ENCODE measurements at places on chromosomes 1 and 21. TPM values are rescaled to one million over a fixed set of nuclear protein-coding genes. Genes with fewer than 3 reads are reported as not detected.

The GJA4 gene
- polyA plus RNA-seq = 12.5 TPM

The SDC3 gene
- polyA plus RNA-seq = 31.2 TPM

DNA sequence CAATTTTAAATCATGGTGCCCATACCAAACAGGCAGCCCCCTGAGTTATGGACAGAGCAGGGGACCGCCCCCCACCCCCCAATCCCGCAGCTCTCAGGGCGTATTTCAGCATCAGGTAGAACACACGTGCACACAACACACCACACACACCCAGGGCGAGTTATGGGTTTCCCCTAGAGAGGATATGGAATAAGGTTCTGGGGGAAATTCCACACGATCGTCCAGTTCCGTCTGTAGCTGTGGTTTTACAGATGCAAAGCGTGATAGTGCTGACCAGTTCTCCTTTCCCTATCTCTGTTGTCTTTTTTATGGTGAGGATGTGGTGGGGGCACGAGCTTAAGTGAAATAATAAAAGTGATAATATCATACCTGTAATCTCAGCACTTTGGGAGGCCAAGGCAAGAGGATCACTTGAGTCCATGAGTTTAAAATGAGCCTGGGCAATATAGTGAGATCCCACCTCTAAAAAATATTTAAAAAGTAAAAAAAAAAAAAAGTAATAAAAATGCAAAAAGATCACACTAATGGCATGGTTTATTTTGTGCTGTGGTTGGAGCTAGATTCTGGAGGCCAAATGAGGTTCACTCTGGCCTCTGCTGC is 25.1 kb downstream of the C2CD2 start:
- DNase-seq = no peak

DNA sequence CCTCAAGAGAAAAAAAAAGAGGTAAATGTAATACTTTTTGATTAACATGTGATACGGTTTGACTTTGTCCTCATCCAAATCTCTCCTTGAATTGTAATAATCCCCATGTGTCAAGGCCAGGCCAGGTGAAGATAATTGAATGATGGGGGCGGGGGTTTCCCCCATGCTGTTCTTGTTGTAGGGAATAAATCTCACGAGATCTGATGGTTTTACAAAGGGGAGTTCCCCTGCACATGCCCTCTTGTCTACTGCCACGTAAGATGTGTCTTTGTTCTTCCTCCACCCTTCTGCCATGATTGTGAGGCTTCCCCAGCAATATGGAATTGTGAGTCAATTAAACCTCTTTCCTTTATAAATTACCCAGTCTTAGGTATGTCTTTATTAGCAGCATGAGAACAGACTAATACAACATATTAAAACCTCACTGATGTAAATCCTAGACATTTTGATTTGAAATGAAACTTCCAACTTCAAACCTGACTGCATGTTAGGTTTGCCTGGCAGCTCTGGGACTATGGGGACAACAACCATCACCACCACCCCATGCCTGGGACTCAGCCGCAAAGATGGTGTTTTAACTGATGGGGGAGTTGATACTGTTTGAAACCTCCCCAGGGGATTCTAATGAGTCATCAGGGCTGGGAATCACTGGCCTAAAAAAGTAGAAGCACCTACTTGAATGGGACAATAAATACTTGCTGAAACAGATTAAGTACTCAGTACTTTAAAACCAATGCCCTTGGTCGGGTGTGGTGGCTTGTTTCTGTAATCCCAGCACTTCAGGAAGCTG is 32.8 kb upstream of the BACH1 start:
- DNase-seq = no peak

- no peak for DNase-seq
These were observed 40.6 kb downstream of the TRIM62 start for GRCh38 chr1:33141216-33141615.

GRCh38 chr1:119551218-119551617 is 44.2 kb downstream of the HSD3B1 start:
- no peak for DNase-seq

The BCAN gene
- 1.3 TPM for polyA plus RNA-seq

DNA sequence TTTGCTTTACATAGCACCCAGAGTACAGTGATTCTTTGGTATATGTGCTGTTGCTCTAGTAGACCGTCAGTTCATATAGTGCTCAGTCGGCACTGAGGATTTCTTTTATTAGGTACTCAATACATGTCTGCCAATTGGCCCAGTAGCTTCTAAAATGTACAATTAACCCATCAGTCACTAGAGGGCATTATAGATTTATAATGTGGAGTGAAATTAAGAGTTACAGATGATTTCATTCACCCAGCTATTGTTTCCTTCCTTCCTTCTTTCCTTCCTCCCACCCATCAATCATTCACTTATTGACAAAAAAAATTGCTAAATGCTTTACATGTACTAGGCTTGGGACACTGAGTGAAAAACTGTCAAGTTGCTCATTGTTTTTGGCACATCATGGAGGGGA is 263.6 kb upstream of the USP24 start:
- no peak for DNase-seq

The SLC1A7 gene
- polyA plus RNA-seq = not detected

DNA sequence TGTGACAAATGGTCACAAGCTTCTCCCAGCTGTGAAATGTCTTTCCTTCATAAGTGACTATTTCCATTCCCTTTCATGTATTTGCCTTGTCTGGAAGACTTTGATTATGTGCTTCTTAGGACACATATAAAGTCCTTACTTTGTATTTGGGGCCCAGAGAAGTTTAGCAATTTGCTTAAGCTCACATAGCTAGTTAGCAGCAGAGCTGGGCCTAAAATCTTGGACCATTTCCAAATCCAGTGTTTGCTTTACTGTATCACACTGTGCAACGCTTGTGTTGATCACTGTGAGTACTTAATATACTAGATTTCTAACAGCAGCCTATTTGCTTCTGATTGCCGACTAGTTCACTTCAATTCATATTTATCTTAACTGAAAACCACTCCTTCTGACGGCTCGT is 2.2 kb upstream of the KCNA3 start:
- DNase-seq = no peak

- DNase-seq = no peak
These were observed 62.7 kb downstream of the RUSC1 start for GRCh38 chr1:155383406-155383805.

DNA sequence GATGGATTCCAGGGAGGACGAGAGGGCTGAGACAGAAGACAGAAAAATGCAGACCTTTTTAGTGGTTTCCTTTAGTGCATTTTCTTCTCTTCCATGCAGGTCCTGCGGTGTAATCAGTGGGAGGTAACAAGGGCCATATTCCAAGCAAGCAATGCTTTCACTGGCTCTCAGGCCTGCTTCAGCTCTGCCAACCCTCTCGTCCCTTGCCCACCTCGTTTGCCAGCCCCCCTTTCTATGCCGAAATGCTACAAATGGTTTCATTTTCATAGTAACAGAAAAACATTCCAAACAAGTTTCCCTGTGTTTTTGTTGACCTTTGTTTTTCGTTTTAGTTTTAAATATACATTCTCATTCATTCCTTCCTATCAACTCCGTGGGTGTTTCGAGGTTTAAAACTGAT is 443.1 kb downstream of the TTLL7 start:
- DNase-seq = no peak

- no peak for DNase-seq
These were observed 355.7 kb upstream of the DPYD start for GRCh38 chr1:98276514-98276913.

The AK5 gene
- 3.7 TPM for polyA plus RNA-seq

The MFSD2A gene
- 1.9 TPM for polyA plus RNA-seq

The TNNI3K gene
- 2.7 TPM for polyA plus RNA-seq

DNA sequence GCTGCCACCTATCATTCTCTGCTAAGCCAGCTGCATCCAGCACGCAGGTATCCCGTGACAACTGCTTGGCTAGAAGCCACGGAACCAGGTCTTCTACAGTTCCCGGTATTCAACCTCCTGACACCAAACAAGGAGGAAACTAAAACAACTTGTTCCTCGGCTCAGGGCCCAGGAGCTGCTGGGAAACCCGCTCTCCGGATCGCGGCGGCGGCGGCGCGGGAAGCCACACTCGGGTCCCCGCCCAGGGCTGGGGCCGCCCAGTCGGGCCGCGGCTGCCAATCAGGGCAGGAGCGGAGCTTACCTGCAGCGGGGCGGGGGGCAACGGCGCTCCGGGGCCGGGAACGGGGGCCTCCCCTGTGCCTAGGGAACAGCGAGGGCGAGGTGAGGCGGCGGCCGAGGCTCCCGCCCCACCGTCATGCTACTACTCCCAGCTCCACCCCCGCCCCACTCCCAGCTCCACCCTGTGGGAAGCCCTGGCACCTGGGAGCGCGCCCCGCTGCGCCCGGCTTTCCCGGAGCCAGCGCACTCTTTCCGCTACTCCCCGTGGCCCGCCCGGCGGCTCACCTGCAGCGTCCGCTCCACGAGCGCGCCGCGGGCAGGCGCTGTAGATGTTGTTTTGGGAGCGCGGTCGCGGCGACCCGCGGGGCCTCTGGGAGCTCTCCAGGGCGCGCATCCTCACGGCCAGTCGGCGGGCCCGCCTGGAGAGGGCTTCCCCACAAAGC is 12.1 kb downstream of the IL24 start:
- peak; percentile 74 for DNase-seq

- no peak for DNase-seq
These were observed 10.1 kb downstream of the LAD1 start for GRCh38 chr1:201389051-201389450.

The KIF14 gene
- 6.0 TPM for polyA plus RNA-seq

The FABP3 gene
- polyA plus RNA-seq = 84.6 TPM

DNA sequence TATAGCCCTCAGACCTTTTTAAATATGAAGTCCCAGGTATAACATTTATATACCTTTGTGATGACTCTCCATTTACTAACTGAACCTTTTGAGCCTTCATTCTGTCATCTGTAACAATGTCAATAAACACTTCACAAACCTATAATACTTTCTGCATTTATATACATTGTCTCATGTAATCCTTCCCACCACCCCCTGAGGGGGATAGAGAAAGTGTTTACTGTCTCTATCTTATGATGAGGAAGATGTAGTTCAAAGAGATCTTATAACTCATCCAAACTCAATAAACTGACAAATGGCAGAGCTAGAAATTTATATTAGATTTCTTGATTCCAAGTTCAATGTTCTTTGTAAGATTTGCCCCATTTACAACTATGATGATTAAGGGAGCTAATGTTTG is 48.3 kb upstream of the CR2 start:
- no peak for DNase-seq

GRCh38 chr1:91736146-91736714 is 149.7 kb downstream of the TGFBR3 start:
- no peak for DNase-seq

The C1orf87 gene
- 0.39 TPM for polyA plus RNA-seq

The UFC1 gene
- 156 TPM for polyA plus RNA-seq

The IGSF9 gene
- polyA plus RNA-seq = 18.1 TPM

- DNase-seq = no peak
These were observed 89.5 kb downstream of the SCMH1 start for GRCh38 chr1:41152622-41153044.

- no peak for DNase-seq
These were observed 10.1 kb upstream of the CPT2 start for GRCh38 chr1:53186533-53186932.

The BTBD8 gene
- polyA plus RNA-seq = 7.7 TPM

The ZNF648 gene
- polyA plus RNA-seq = 0.37 TPM

The CDC7 gene
- polyA plus RNA-seq = 25.5 TPM

- no peak for DNase-seq
These were observed 3.2 kb downstream of the UBQLN4 start for GRCh38 chr1:156050376-156050775.

GRCh38 chr1:15123270-15123669 is 30.3 kb upstream of the TMEM51 start:
- no peak for DNase-seq

- no peak for DNase-seq
These were observed 10.2 kb downstream of the UBIAD1 start for GRCh38 chr1:11283151-11283550.

The SPATA1 gene
- 2.1 TPM for polyA plus RNA-seq

The IFFO2 gene
- polyA plus RNA-seq = 24.3 TPM

- DNase-seq = no peak
These were observed 12.0 kb downstream of the PRDX6 start for GRCh38 chr1:173489149-173489600.

DNA sequence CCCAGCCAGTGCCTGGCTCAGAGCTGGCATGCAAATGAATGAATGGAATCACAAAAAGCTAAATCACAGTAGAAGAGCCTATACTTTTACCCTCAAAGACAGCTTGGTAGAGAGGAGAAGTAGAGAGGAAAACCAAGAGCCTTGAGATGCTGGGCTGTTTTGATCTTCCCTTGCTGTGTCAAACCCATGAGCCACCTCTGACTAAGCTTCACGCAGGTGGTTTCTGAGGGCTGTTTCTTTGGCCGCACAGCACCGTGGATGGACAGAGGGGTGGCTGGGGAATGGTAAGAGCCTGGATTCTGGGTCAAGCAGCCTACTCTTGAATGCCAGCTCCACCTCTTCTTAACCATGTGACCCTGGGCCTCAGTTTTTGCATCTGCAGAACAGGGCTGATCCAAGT is 18.6 kb downstream of the ABCG1 start:
- DNase-seq = no peak

GRCh38 chr21:41564871-41565274 is 56.9 kb upstream of the TMPRSS2 start:
- no peak for DNase-seq

DNA sequence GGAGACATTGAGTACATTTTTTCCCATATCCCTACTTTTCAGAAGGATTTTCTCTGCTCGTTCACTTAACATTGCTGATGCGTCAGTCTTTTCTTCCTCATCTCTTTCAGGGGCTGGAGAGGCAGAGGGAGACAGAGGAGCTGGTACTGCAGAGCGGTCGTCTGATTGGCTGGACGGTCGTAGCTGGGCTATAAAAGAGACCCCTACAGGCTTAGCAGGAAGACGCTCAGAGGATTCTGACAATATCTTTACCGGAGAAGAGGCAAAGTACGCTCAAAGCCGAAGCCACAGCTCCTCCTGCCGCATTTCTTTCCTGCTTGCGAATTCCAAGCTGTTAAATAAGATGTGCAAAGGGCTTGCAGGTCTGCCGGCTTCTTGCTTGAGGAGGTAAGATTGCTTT is at the start of gene RGS4:
RGS4 (plus strand) TSS at position 220 of the 400 bp plus-strand sequence; CDS start at position 344, 124 bp downstream.
- no peak for DNase-seq

DNA sequence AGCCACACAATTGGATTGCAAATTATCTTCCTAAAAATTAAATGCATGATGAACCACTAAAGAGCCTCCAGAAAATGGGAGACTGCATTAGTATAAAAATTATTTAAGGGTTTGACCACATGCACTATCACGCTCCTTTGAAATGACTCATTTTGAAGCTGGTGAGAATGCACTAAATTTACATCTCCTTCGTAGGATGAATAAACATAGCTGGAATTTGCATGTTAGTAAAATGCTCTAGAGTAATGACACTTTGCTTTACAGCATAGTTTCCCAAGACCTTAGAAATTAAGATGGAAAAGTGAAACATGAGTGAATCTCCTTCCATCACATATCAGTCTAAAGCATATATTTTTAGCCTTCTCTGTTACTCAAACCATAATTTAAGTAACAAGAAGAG is 2.4 kb downstream of the PLPPR4 start:
- no peak for DNase-seq
